ENCODE measurements at places on chromosomes 1 and 21.

DNA sequence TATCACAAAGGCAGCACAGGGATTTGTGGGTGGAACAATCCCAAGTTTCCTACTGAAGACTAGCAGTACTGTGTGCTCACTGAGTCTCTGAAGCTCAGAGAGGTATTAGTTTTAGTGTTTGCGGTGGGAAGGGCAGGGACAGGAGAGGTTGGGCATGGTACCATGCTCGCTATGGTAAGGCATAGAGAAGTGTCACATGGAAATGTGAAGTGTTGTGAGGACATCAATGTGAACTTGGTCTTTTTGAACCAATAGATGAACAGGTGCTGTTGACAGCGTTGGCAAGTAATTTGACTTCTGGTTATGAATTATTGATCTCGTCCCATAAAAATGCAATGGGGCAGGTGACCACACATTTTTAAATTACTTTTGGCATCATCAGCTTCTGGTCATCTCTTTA, 55.8 kb upstream of the ADAMTS1 start:
- DNase-seq, result no peak

DNA sequence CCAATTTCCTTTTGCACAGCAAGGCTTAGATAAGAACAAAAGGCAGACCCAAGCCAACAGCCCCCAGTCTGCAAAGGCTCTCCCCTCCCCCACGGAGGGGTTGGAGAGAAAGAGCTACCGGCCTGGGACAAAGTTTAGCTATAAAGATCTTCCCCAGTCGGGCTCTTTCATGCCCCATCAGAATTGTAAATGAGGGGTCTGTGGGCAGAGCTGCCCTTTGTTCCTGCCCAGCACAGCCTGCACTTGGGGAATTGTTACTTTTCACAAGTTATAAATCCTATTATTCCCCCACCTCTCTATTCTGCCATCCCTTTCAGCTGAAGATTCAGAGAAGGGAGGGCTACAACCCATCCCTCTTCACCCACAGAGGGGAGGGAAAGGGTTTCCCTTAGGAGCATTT, 3.5 kb downstream of the MYCL start:
- DNase-seq, result no peak

- DNase-seq, result no peak
Measured at GRCh38 chr1:162736633-162737067, 53.9 kb upstream of the HSD17B7 start.

DNA sequence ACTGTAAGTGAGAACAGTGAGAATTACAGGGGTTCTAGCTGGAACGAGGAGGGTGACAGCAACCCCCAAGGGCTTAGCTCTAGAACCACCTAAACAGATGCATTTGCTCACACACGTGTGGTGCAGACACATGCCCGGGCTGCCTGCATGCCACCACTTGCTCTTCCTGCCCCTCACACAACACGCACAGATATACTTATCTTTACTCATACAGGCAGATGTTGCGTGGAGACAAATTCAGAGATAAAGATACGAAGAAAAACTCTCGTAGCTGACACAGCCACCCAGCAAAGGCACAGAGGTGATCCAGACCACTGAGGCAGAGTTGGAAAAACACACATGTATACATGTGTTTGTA, 13.5 kb downstream of the VANGL1 start:
- no peak for DNase-seq

- DNase-seq, result no peak
Measured at GRCh38 chr1:27597516-27598294, 6.2 kb downstream of the AHDC1 start.

GRCh38 chr1:226948996-226949395, 8.9 kb downstream of the COQ8A start:
- no peak for DNase-seq

GRCh38 chr1:210746024-210746731, 387.8 kb downstream of the KCNH1 start:
- no peak for DNase-seq

DNA sequence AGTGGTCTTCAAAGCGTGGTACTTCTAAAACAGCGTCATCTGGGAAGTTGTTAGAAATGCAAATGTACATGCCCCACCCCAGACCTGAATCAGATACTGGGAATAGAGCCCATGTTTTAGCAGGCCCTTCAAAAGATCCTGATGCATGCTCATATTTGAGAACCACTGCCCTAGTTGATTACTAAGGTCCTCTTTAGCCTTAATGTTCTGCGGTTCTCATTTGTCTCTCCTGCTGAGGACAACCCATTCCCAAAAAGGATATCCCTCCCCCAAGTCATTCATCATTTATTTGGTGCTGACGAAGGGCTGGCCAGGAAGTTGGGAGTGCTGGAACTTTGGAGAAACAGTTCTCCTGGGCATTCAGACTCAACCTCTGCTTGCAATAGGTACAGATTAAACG, 92.4 kb upstream of the RALGPS2 start:
- DNase-seq, result no peak

- DNase-seq, result no peak
Measured at GRCh38 chr1:227766653-227767277, 31.5 kb downstream of the SNAP47 start.
